Endothelial cell (in vitro differentiated cells): ENCODE measurements at places on chromosomes 6 and 20.

DNA sequence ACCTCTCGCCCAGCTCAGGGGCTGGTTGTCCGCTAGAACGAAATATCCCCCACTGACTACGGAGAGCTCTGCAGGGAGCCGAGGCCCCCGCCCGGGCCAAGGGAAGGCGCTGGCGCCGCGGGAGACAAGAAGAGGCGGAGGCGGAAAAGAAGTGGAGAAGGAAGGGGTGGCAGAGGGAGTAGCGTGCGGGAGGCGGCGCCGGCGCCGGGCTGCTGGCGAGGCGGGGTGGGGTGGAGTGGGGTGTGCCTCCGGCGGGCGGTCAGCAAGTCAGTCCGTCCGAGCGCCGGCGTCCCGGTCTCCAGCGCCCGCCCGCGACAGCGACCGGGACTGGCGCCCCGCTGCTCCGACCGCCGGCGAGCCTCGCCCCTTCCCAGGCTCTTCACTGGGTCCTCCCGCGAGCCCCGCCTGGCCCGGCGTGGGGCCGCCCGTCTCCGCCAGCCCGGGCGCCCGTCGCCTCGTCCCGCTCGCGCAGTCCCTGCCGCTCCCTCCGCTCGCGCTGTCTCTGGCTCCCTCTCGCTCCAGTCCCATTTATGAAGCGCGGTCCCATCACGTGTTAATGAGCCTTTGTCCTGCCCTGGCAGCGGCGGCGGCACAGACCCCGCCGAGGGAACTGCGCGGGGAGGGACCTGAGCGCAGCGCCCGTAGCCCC is at the start of gene CNR1:
Gene CNR1, minus strand, starts transcription at position 504 of the 649 bp plus-strand sequence. CDS start 21,073 bp downstream, outside the sequence.
- DNase-seq = peak; percentile 54

DNA sequence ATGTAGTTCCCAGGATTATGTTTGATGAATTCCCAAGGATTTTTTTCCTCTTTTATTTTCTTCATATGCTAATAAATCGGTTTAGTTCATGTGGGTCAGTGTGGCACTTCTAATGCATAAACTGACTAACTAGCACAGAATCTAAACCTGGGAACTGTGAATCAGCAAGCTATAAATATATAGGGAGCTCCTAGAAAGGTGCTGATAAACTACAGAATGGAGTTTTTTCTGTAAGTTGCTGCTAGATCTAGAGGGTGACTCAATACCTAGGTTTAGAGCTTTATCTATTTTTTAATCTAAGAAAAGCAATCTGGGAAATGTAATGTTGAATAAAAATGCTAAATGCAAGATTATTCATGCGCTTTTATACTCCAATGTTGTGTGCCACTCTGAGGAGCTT is 118.8 kb upstream of the PTCHD4 start:
- no peak for DNase-seq

GRCh38 chr6:41489120-41489851 is 56.9 kb upstream of the FOXP4 start:
- no peak for DNase-seq

DNA sequence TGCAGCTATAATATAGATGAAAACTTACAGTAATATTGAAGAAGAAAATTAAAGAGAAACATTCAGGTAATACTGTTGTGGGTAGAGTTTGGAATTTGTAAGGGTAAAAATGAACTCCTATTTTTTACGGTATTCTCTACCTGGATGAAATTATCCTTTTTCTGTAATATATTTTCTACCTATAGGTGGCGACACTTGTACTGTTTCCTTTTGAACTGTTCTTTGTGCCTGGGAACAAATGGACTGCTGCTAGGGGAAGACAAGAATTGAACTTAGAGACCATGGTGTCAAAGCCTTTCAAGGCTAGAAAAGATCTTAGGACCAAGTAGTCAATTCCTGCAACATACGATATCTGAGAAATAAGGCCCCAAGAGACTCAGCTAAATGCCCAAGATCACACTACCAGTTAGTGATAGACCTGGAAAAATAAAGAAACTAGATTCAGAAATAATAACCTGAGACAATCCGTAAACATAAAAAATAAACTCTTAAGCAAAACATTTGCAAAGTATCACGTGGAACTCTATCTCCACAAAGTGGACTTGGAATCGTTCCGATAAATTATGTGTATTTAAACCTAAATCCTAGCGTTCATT is 383.8 kb downstream of the TFAP2A start:
- no peak for DNase-seq

DNA sequence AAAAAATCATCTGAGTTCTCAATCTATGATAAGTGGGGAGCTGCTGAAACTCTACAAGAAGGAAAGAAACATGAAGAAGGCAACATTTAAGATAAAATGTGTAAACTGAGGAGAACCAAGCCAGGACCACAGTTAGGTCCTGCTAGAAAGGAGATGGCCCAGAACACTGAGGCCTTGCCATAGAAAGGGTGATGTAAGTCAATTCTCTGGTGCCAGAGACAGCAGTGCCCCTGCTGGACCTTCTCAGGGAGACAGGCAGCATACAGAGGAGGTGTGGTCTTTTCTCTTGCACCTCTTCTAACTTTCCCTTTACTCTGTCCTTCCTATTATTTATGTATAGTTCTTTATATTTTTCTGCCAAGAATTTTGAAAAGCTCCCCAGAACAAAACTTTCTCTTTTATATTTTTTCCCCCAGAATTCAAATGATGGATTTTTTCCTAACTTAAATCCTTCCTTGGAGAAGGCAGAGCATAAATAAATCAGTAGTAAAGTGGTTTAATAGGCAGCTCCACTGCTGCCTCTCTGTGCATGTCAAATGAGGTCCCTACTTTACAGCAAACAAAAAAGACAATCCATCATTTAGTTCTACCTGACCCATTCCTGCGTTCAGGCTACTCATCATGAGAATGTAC is 9.0 kb downstream of the UQCC2 start:
- peak; percentile 40 for DNase-seq

GRCh38 chr6:134654751-134655150 is 295.1 kb downstream of the ALDH8A1 start:
- DNase-seq = no peak

DNA sequence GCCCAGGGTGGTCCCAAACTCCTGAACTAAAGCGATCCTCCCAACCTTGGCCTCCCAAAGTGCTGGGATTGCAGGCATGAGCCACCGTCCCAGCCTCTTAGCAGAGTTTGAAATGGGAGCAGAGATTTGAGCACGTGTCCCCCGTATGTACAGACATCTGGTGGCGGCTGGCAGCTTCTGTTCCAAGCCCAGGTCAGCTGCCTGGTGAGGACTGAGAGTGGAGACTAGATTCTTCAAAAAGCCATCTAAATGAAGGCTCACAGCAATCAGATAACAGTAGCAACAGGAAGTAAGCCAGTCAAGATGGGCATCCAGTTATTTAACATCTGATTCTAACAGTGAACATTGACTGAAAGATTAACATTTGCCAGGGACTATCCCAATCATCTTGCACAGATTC is 128.1 kb upstream of the AKAP12 start:
- DNase-seq = no peak

DNA sequence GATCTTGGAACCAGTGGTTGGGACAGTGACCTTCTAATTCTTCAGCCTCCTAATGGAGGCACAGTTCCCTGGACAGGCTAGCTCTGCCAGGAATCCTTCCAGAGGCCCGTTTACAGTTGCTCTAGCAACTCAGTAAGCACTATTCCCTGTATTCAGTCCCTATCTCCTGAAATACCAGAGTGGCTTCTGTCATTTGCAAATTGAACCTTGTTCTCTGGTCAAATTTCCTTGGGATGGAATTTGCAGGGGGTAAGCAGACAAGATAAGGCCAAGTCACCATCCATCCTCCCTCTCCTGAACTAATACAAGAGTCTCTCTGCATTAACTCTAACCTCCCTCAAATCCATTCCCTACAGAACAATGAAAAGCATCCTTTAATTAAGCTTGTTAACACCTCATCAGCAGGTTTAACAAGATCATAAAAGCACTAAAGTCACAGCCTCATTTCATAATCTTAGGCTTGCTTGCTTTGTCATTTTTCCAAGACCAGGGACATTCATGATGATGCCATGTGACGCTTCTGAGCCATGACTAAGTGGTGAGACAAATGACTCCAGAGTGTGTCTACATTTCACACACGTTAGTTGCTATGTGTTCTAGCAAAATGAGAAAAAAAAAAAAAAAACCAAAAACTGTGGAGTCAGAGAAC is 37.1 kb downstream of the SLC22A23 start:
- DNase-seq = no peak

- no peak for DNase-seq
Observed at GRCh38 chr6:158688860-158689259, 39.0 kb downstream of the SYTL3 start.

- no peak for DNase-seq
Observed at GRCh38 chr20:36856195-36856594, 19.7 kb upstream of the TLDC2 start.

- DNase-seq = peak; percentile 9
Observed at GRCh38 chr6:134317471-134318131, at the start of gene SGK1. Gene SGK1 (minus strand): TSS chr6:134318112. CDS start chr6:134317460, 652 bp downstream.

GRCh38 chr20:56592211-56592610 is 36.9 kb upstream of the TFAP2C start:
- DNase-seq = no peak

- DNase-seq = no peak
Observed at GRCh38 chr20:58131551-58132142, 96.8 kb downstream of the ANKRD60 start.

GRCh38 chr6:4259391-4259790 is 124.0 kb upstream of the ECI2 start:
- no peak for DNase-seq
